ENCODE measurements at places on chromosomes 3 and 15.

DNA sequence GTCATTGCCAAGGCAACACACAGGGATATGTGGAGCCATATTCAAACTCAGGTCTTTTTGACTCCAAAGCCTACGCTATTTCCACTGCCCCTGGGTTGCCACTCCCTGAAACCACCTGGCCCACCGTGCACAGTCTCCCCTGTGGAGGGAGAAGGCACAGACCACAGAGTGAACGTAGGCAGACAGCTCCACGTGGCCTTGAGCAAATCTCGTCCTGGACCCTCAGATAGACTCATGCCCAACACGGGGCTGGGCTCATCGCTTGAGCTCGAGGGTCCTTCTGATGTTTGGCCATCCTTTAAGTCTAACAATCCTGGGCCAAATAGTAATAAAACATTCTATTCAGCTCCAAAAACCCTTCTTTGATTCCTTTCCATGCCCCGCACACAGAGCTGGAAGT lies 72.0 kb downstream of the CPN2 start:
- DNase-seq: no peak

DNA sequence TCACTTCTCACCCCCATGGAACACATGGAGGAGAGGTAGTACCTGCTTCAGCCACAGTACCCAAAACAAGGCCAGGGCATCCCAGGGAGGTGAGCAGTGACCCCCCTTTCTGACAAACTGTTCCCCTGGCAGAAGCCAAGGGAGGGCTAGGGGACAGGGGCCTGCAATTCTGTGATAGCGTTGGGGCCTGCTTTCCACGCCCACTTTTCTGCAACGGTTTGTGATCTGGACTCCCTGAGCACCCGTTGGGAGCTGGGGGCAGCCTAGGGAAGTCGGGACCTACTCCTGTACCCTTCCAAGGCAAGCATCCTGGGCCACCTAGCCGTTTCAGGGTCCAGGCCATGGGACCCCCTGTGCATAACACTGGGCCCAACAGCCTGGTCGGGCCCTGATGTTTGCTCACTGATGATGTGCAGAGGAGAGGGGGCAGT lies 996 bp upstream of the DNAJA4 start:
- no peak for DNase-seq

DNA sequence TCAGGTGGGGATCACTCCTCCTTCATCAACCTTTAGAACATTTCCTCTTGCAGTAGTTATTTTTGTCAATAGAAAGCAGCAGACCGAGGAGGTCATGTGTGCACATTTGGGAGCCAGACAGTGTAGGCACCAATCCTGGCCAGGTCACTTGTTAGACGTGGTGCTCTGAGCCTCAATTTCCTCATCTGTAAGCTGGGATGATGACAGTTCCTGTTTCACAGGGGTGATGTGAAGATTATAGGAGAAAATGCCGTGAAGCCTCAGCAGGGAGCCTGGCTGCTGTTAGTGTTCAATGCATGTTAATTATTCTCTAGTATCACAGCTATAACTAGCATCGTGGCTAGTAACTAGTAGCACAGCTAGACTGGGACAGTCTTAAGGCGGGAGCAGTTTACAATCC lies 64.7 kb downstream of the ATP2B2 start:
- no peak for DNase-seq

GRCh38 chr3:169811631-169812331 lies 889 bp upstream of the LRRIQ4 start:
- DNase-seq: peak; percentile 18
